ENCODE measurements at places on chromosomes 4 and X.
A peak's percentile ranks its signal among the peaks of the same experiment; 100 is the strongest.

DNA sequence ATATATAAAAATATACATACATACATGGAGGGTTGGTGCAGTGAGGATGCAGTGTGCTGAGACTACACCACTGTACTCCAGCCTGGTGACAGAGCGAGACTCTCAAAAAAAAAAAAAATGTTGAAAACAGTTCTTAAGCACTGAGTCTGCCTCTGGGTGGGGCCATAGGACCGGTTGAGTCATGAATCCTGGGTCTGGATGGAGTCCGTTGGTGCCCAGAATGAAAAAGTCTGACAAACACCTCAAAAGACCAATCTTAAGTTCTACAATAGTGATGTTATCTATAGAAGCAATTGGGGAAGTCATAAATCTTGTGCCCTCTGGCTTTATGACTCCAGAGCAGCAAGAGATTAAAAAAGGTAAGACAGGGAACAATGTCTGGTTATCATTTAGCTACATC, 70.4 kb downstream of the FGFBP1 start:
- peaks cover 6% of the 10 kb centered on the region for H3K27me3 ChIP-seq
- no peak overlapping the region for H3K4me3 ChIP-seq
- DNase-seq, result no peak
- H3K27ac ChIP-seq, result no peak overlapping the region

DNA sequence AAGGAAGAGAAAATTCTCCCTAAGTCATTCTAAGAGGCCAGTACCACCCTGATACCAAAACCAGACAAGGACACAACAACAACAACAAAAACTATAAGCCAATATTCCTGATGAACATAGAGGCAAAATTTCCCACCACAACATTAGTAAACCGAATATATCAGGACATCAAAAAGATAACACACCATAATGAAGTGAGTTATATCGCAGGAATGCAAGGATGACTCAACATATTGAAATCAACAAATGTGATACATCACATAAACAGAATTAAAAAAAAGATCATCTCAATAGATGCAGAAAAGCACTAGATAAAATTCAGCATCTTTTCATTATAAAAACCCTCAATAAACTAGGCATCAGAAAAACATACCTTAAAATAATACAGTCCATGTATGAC, 1844.4 kb upstream of the PCDH10 start:
- no peaks in the 10 kb centered on the region for H3K36me3 ChIP-seq
- no peak overlapping the region for H3K27ac ChIP-seq

DNA sequence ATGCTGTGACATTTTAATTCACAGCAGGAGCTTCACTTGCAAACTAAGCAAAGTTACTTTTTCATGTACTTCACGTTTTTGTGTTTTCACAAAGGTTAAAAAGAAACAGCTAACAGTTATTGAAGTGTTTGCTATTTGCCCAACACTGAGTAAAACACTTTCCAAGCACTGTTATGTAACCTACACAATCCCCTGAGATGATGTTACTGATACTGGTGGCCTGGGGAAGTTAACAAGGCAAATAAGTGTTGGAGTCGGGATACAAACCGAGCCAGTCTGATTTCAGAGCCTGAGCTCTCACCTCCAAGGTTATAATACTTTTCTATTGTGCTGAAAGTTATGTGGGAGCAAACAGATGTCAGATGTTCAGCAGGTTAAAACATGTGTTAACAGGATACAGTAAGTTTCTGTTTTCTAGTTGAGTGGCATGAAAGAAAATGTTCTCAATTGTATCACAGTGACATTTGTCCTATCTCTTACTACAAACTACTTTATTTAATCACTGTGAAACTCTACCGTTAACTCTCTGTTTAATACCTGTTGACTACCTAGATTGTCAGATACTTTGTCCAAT, 3.9 kb upstream of the CXCL13 start:
- no peak for DNase-seq
- no peaks in the 10 kb centered on the region for H3K36me3 ChIP-seq
- peak overlapping the region; percentile 26 for H3K27ac ChIP-seq
- peaks cover 35% of the 10 kb centered on the region for H3K4me1 ChIP-seq
- peaks cover 13% of the 10 kb centered on the region for H3K27me3 ChIP-seq

- H3K4me1 ChIP-seq, result peaks cover 17% of the 10 kb centered on the region
- H3K27me3 ChIP-seq, result peaks cover 3% of the 10 kb centered on the region
- no peak overlapping the region for H3K4me3 ChIP-seq
- H3K27ac ChIP-seq, result peak overlapping the region; percentile 67
Observed at GRCh38 chr4:184250795-184251669, 33.4 kb upstream of the ENPP6 start.

GRCh38 chrX:9464435-9465371, at the start of gene TBL1X:
TSS of gene TBL1X (plus strand) at chrX:9465058. CDS start at chrX:9653587, 188,529 bp downstream.
- H3K4me3 ChIP-seq, result peak within 1 kb of the TSS; percentile 69
- peaks cover 32% of the 10 kb centered on the region for H3K4me1 ChIP-seq
- H3K36me3 ChIP-seq, result peaks cover 22% of the 10 kb centered on the region
- peak; percentile 42 for DNase-seq
- peak within 1 kb of the TSS; percentile 76 for H3K27ac ChIP-seq
- H3K27me3 ChIP-seq, result no peaks in the 10 kb centered on the region

- no peak for DNase-seq
- H3K27ac ChIP-seq, result no peak overlapping the region
- H3K4me3 ChIP-seq, result no peak overlapping the region
- peaks cover 6% of the 10 kb centered on the region for H3K27me3 ChIP-seq
- no peaks in the 10 kb centered on the region for H3K36me3 ChIP-seq
- peaks cover 24% of the 10 kb centered on the region for H3K4me1 ChIP-seq
Observed at GRCh38 chr4:11497972-11498371, 69.3 kb upstream of the HS3ST1 start.

- H3K4me1 ChIP-seq, result peaks cover 19% of the 10 kb centered on the region
- peak overlapping the region; percentile 72 for H3K4me3 ChIP-seq
- no peak overlapping the region for H3K27ac ChIP-seq
- peaks cover 17% of the 10 kb centered on the region for H3K36me3 ChIP-seq
- H3K27me3 ChIP-seq, result peaks cover 62% of the 10 kb centered on the region
Observed at GRCh38 chr4:80201252-80202151, 4.2 kb downstream of the PRDM8 start.

GRCh38 chrX:132411310-132411977, 77.4 kb downstream of the MBNL3 start:
- no peaks in the 10 kb centered on the region for H3K36me3 ChIP-seq
- no peak overlapping the region for H3K27ac ChIP-seq
- H3K27me3 ChIP-seq, result no peaks in the 10 kb centered on the region
- DNase-seq, result no peak
- no peaks in the 10 kb centered on the region for H3K4me1 ChIP-seq
- H3K4me3 ChIP-seq, result no peak overlapping the region

GRCh38 chr4:8191136-8191747, 7.8 kb upstream of the SH3TC1 start:
- H3K4me3 ChIP-seq, result no peak overlapping the region
- no peaks in the 10 kb centered on the region for H3K4me1 ChIP-seq
- no peak overlapping the region for H3K27ac ChIP-seq
- peaks cover 7% of the 10 kb centered on the region for H3K27me3 ChIP-seq
- no peaks in the 10 kb centered on the region for H3K36me3 ChIP-seq

DNA sequence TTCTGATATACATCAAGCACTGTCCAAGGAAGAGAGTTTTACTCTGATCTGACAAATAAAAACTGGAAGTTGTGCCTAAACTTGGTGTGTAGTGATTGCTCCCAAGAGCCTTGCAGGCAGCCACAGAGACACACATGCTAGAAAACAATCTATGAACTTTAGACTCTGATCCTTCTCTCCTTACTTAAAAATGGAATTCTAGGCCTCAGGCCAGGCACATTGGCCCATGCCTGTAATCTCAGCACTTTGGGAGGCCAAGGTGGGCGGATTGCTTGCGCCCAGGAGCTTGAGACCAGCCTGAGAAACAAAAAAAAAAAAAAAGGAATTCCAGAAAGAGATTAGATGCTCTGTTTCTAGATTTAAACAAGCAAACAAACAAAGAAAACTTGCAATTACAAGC, 45.6 kb upstream of the S100G start:
- DNase-seq, result no peak
- H3K4me1 ChIP-seq, result peaks cover 14% of the 10 kb centered on the region
- H3K27me3 ChIP-seq, result no peaks in the 10 kb centered on the region
- no peaks in the 10 kb centered on the region for H3K36me3 ChIP-seq
- H3K4me3 ChIP-seq, result no peak overlapping the region

DNA sequence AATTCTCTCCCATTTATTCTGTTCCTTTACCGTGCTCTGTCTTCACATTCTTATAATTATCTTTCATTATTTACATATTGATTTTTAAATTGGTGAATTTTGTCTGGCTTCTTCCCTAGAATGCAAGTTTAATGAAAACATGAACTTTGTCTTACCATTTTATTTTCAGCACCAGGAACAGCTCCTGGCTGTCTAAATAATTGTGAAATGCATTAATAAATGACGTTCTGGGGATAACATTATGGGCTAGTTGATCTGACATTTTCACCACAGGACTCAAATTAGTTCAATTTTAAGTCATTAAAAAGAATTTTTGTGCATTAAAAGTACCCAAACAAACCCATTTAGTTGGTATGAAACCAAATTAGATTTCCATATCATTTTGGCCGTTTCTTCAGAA, 97.5 kb downstream of the KCTD8 start:
- H3K27ac ChIP-seq, result no peak overlapping the region
- DNase-seq, result no peak
- no peak overlapping the region for H3K4me3 ChIP-seq
- no peaks in the 10 kb centered on the region for H3K36me3 ChIP-seq
- no peaks in the 10 kb centered on the region for H3K4me1 ChIP-seq

GRCh38 chr4:170229006-170229405, 139.2 kb upstream of the AADAT start:
- no peak overlapping the region for H3K4me3 ChIP-seq
- no peaks in the 10 kb centered on the region for H3K27me3 ChIP-seq
- no peak for DNase-seq
- H3K4me1 ChIP-seq, result no peaks in the 10 kb centered on the region

- H3K36me3 ChIP-seq, result no peaks in the 10 kb centered on the region
- DNase-seq, result no peak
- no peak overlapping the region for H3K27ac ChIP-seq
- H3K4me1 ChIP-seq, result no peaks in the 10 kb centered on the region
- H3K27me3 ChIP-seq, result peaks cover 50% of the 10 kb centered on the region
- no peak overlapping the region for H3K4me3 ChIP-seq
Observed at GRCh38 chr4:153074936-153075630, 129.2 kb upstream of the TRIM2 start.

- DNase-seq, result no peak
- H3K27me3 ChIP-seq, result peaks cover 4% of the 10 kb centered on the region
- no peak overlapping the region for H3K4me3 ChIP-seq
- no peaks in the 10 kb centered on the region for H3K4me1 ChIP-seq
- no peak overlapping the region for H3K27ac ChIP-seq
- no peaks in the 10 kb centered on the region for H3K36me3 ChIP-seq
Observed at GRCh38 chr4:2094545-2094944, 35.4 kb downstream of the NAT8L start.

DNA sequence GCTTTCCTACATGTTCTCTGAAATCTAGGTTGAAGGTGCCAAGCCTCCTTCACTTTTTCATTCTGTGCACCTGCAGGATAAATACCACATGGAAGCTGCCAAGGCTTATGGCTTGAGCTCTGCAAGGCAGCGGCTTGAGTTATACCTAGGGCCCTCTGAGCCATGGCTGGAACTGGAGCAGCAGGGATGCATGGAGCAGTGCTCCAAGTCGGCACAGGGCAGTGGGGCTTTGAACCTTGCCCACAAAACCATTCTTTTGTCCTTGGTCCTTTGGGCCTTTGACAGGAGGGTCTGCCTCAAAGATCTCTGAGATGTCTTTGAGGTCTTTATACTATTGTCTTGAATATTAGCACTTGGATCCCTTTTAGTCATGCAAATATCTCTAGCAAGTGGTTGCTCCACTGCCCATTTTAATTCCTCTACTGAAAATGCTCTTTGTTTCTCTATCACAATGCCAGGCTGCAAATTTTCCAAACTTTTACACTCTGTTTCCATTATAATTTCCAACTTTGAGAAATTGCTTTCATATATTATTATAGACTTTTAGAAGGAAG, 536.2 kb upstream of the KLHL4 start:
- DNase-seq, result no peak
- H3K36me3 ChIP-seq, result no peaks in the 10 kb centered on the region
- H3K27me3 ChIP-seq, result no peaks in the 10 kb centered on the region
- no peak overlapping the region for H3K27ac ChIP-seq

GRCh38 chr4:11606078-11606477, 177.4 kb upstream of the HS3ST1 start:
- no peaks in the 10 kb centered on the region for H3K4me1 ChIP-seq
- peaks cover 2% of the 10 kb centered on the region for H3K27me3 ChIP-seq
- no peak overlapping the region for H3K4me3 ChIP-seq
- H3K27ac ChIP-seq, result no peak overlapping the region
- H3K36me3 ChIP-seq, result no peaks in the 10 kb centered on the region

GRCh38 chr4:40601641-40602040, 28.0 kb downstream of the RBM47 start:
- H3K4me1 ChIP-seq, result peaks cover 15% of the 10 kb centered on the region
- H3K4me3 ChIP-seq, result no peak overlapping the region
- DNase-seq, result no peak

GRCh38 chrX:46573331-46573891, at the start of gene CHST7:
TSS of gene CHST7 (plus strand) at chrX:46573765. CDS start at chrX:46573932, 167 bp downstream.
- H3K36me3 ChIP-seq, result peaks cover 14% of the 10 kb centered on the region
- H3K4me3 ChIP-seq, result peak within 1 kb of the TSS; percentile 78
- no peaks in the 10 kb centered on the region for H3K27me3 ChIP-seq
- peaks cover 32% of the 10 kb centered on the region for H3K4me1 ChIP-seq
- peak within 1 kb of the TSS; percentile 42 for H3K27ac ChIP-seq
- DNase-seq, result peak; percentile 38

- H3K4me1 ChIP-seq, result no peaks in the 10 kb centered on the region
- no peak overlapping the region for H3K27ac ChIP-seq
- H3K4me3 ChIP-seq, result no peak overlapping the region
- no peaks in the 10 kb centered on the region for H3K36me3 ChIP-seq
Observed at GRCh38 chr4:6546681-6547447, 28.1 kb upstream of the MAN2B2 start.

Data from activated T-helper 2 cell treated with anti-CD3 and anti-CD28 coated beads, Interferon-gamma antibody, Interleukin-2, Interleukin-4, amounts not matched to agents 10 μg/mL and 5 μg/mL and 100 μg/mL, durations not matched to agents 14 hours and 24 hours and 36 hours (primary cell).